H9 (cell line): ENCODE measurements at places on chromosomes 12 and 14. TPM values are rescaled to one million over a fixed set of nuclear protein-coding genes. Genes with fewer than 3 reads are reported as not detected.

Gene TRHDE
- total RNA-seq, result 0.68 and 1.0 TPM in 2 replicates

Gene ZC3H10
- total RNA-seq, result 8.9 and 9.4 TPM in 2 replicates

- no peak for DNase-seq
Observed at GRCh38 chr14:73567358-73567757, 1.7 kb upstream of the ACOT2 start.

GRCh38 chr12:12540261-12541013, 22.2 kb downstream of the DUSP16 start:
- DNase-seq, result no peak

Gene RAB5B
- 48.4 and 50.6 TPM in 2 replicates for total RNA-seq

Gene CCDC177
- total RNA-seq, result 6.1 and 6.2 TPM in 2 replicates

- no peak for DNase-seq
Observed at GRCh38 chr12:42186793-42187192, 42.1 kb upstream of the GXYLT1 start.

DNA sequence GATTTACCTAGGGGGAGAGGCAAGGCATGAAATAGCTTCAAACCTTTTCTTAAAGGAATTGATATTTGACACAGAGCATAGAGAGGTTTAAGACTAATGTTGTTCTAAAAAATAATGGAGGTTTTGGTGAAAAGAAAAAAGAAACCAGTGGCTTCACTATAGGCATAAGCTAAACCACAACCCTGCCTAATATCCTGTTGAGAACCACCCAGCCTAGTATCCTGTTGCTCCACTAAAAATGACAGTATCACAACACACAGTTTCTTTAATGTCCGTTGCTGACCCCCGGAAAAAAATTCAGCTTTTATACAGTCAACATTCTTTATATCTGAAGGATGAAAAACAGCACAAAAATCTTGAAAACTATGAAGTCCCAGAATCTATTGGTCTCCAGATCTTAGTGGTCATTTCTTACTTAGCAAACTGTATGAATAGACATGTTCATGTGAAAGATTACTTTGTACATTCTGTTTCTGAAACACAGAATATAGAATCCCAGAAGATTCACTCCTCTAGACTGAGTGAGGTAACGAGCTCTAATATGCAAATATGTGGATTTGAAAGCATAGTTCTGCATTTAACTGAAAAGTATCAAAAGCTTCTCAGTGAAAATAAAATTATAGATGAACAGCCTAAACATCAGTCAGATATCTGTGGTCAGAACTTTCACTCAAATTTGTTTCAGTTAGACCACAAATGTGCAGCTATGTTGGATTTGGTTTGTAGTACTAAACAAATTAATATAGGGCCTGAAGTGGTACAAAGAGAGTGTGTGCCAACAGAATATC, 40.5 kb downstream of the GALC start:
- no peak for DNase-seq

- no peak for DNase-seq
Observed at GRCh38 chr12:4439736-4440135, 5.9 kb downstream of the FGF6 start.

GRCh38 chr12:91662021-91662420, 479.4 kb upstream of the DCN start:
- no peak for DNase-seq

DNA sequence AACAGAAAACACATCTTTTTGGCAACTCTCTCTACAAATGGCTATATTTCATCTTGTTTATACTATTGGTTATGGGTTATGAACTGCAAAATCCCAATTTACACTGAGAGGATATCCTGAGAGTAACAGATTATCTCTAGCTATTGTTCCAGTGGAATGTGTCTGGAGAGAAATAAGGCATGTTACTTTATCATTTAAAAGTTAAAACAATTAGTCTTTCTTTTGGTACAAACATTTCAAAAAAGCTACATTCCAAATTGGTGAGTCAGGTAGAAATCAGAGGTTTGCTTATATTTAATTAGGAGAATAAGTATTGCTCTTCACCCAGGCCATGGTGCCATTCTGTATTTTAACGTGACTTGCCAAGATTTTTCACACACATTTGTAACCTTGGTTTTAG, 411.6 kb downstream of the CCER1 start:
- DNase-seq, result no peak

Gene DIO2
- total RNA-seq, result not detected in 2 replicates

DNA sequence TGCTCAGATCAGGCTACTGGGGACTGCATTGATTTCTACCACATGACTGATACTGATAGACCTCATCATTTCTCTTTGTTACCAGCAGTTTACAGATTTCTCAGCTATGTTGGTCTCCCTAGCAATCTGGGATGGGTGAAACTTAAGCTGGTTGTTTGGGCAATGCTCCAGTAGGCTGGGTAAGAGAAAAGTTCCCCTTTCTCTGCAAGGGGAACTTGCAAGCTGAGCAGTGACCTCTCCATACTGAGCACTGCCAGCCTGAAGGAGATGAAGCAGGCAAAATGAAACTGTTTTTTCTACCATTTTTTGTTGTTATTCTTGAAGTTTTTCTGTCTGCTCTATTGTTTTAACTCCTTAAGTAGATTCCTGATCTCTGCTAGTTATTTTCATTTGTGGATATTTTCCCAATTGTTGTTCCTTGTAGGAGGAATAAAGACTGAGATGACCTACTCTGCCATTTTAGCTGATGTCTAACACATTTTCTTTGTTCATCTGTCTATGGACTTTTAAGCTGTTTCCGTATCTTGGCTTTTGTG, 1.3 kb upstream of the OR4M1 start:
- DNase-seq, result no peak

Gene REM2
- total RNA-seq, result 1.2 and 1.4 TPM in 2 replicates

- DNase-seq, result no peak
Observed at GRCh38 chr12:94039914-94040313, 108.5 kb upstream of the PLXNC1 start.

Gene SLC38A4
- total RNA-seq, result 0.96 and 1.1 TPM in 2 replicates

DNA sequence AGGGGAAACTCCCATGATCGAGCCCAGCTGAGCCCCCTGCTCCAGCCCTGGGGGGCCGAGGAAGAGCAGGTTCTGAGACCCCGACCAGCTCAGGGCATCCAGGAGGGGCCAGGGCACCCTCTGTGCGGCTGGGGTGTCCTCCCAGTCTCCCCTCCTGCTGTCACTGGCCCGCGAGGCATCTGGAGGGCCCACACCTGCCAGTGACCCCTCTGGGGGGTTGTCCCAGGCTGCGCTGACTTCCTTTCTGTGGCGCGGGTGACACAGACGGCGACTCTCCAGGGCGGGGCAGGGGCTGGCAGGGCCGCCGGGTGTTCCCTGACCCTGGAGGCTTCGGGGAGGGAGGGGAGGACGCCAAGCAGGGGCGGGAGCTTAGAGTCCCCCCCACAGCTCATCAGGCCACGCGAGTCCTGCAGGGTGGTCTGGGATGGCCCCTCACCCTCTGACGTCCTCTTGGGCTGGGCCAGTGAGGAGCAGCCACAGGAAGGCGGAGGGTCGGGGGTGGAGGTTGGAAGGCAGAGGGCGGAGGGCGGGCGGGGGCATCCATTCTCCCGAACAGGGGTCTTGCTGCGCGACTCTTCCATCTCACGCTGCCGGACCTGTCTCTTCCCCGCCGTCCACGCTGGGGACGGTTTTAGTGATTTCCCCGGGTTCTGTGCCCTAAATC, 38.6 kb upstream of the FBRSL1 start:
- no peak for DNase-seq

DNA sequence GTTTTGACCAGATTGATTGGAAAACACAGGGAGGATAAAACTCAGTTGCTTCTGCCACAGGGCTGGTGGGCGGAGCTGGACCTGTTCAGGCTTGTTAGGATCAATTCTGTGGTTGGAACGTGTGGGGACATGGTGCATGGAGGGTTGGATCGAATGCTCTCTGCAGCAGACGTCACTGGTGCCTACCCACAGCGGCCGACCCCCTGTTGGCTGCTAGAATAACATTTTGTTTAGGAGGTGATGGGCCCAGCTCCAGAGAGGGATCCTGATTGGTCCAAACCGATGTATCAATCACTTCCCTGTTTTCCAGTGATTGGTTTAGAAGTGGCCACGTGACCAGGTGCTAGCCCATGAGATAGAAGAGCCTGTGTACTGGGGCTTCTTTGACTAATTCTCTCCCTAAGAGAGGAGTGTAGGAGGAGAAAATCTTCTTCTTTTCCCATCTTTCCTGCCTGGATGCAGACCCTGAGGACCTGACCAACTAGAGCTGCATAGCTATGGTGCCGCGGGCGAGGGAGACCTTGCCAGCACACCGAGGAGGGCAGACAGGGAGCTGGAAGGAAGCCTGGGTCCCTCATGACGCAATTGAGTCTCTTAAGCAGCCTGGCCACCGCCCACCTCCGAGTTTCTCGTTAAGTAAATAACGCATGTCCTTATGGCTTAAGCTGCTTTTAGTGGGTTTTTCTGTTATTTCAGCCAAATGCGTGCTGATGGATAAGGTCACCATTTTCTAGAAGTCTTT, 163.5 kb downstream of the AACS start:
- DNase-seq, result peak; percentile 79

- DNase-seq, result peak; percentile 88
Observed at GRCh38 chr12:57216014-57216911, at the start of gene NXPH4. Gene NXPH4, plus strand, starts transcription at chr12:57216794. Its CDS starts 176 bp downstream, at chr12:57216970.

- DNase-seq, result peak; percentile 49
Observed at GRCh38 chr14:29928117-29928640, 532 bp upstream of the PRKD1 start.

GRCh38 chr12:18461758-18462157, 200.4 kb downstream of the PIK3C2G start:
- DNase-seq, result no peak

DNA sequence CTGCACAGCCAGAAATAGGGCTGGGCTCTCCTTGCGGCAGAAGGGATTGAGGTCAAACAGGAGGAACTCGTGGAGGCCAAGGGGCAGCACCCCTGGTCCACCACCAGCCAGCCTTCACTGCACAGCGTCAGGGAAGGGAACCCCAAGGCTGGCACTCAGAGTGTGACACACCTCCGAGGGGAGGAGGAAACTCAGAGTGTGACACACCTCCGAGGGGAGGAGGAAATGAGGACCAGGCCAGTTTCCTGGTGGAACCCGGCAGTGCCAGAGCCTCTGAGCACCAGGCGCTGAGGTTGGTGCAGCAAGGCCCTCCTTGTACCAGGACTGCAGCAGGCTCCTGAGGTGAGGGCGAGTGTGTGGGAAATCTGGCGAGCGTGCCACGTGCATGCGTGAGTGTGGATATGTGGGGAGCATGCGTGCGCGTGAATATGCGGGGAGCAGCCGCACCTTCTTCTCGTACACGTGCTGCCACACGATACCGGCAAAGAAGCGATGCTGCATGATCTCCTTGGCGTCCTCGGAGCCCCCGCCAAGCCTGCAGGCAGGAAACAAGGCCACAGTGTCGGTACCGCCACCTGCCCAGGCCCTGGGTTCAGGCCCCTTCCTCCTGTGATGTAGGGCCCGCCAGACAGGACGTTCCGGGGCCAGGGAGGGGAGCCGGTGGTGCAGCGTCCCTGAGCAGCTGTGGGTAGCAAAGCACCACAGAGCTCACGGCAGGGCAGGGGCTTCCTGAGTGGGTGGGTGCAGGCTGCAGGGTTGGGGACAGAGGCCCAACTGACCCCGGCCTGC, 19.2 kb downstream of the SIVA1 start:
- no peak for DNase-seq

GRCh38 chr12:46450279-46450748, 77.7 kb upstream of the SLC38A2 start:
- no peak for DNase-seq

Gene RPL6
- 1,918 and 1,921 TPM in 2 replicates for total RNA-seq

Gene CERS5
- total RNA-seq, result 62.5 and 68.8 TPM in 2 replicates

- no peak for DNase-seq
Observed at GRCh38 chr14:35750202-35750904, 58.7 kb downstream of the RALGAPA1 start.

- no peak for DNase-seq
Observed at GRCh38 chr14:33914676-33915516, 36.0 kb downstream of the EGLN3 start.

DNA sequence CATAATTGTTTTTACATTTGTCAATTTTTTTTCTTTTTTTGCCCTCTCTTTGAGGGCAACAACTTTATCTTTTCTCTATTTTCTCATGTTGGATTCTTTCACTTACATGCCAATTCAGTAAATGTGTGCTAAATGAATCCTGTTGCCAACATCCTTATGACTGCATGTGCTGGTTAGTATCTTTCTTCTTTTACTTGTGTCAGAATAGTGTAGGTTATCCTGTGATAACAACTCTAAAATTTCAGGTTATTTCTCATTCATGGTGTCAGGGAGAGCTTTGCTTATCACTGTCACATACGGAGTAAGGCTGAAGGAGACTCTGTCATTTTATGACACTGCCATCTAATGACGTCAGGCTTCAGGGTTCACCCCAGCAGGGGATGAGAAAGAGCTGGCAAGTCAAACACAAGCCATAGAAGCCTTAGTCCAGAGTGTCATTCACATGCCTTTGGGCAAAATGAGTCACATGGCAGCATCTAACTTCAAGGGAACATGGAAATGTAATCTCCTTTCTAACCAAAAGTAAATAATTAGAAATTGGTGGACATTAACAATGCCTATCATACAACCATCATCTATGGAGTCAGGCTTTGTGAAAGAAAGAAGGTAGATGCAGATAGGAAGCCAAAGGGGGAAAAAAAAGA, 242.5 kb upstream of the ATP2B1 start:
- DNase-seq, result no peak

GRCh38 chr14:92797935-92798653, 4.0 kb downstream of the GOLGA5 start:
- no peak for DNase-seq

Gene TDRD9
- total RNA-seq, result not detected in 2 replicates

GRCh38 chr14:64983439-64984310, 3.0 kb upstream of the FNTB start:
- DNase-seq, result no peak

DNA sequence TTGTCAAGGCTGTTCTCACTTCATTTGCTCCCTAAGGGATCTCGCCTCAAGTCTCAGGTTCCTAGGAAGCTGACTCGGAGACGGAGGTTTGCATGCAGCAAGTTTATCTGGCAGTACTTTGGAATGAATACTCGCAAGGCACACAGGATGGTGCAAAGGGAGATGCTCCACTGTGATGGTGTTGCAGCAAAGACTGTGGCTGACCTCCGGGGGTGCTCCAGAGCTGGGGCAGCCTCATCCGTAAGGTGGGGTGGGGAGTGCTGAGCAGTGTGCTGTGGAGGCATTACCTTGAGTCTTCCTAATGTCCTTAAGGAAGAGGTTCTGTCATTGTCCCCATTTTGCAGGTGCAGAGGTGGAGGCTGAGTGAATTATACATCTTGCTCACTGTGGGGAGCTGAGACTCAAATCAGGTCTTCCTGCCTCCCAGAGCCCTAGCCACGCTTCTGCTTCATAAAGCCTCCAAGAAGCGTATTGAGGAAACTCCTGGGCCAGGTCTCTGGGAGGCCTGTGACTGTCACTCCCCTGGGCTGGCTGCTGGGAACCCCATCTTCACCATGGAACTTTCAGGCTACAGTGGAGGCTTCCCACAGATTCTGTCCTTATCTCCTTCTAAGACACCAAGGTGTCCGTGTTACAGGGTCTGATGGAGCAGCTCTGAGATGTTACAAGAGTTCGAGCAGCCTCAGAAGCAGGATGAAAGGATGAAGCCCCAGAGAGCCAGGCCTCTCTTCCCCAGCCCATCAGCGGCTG, 39.5 kb downstream of the GALNT16 start:
- DNase-seq, result peak; percentile 52

Gene RNASE3
- total RNA-seq, result not detected in 2 replicates

GRCh38 chr14:102063808-102064429, 22.9 kb downstream of the HSP90AA1 start:
- DNase-seq, result no peak

Gene GLIPR1
- 0.09 and 0.13 TPM in 2 replicates for total RNA-seq

Gene ZDHHC17
- total RNA-seq, result 27.7 and 32.6 TPM in 2 replicates

Gene SLC6A13
- not detected in 2 replicates for total RNA-seq
